ENCODE measurements at places on chromosomes 13 and 19.
A peak's percentile ranks its signal among the peaks of the same experiment; 100 is the strongest.

- DNase-seq, result peak; percentile 44
Observed at GRCh38 chr19:6161271-6161850, 25.9 kb downstream of the ACSBG2 start.

- no peak for DNase-seq
Observed at GRCh38 chr13:66378894-66379293, 851.2 kb downstream of the PCDH9 start.

- no peak for DNase-seq
Observed at GRCh38 chr19:39128516-39129079, 3.0 kb downstream of the PAK4 start.

DNA sequence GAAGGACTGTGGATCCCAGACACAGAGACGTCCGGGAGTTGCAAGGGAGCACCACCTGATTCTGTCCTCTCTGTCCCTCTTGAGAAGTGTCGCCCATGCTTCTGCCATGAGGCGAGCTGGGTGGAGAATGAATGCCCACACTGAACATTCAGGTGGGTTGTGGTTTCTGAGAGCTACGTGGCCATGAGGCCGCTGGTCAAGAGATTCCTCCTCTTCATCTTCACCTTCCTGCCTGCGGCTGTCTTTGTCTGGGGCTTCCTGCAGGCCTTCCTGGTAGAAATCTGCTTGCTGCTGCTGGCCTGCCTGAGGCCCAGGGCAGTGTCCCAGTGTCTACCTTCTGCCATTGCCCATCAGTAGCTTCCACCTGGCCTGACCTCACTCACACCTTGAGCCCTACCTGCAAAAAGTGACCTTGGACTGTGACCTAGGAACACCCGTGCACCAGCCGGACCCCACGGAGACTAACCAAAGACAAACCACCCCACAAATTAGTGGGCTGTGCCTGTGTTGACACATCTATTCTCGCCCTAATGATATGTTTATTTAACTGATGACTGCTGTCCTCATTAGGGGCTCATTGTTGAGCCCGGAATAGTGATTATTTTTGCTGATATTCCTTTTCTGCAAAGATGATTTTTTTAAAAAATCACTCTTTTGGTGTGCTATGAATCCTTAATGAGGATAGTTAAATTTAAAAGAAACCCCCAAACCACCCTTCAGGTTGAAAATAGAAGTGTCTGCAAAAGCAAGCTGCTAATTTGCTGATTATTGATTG is 38.7 kb upstream of the ZNF536 start:
- no peak for DNase-seq

DNA sequence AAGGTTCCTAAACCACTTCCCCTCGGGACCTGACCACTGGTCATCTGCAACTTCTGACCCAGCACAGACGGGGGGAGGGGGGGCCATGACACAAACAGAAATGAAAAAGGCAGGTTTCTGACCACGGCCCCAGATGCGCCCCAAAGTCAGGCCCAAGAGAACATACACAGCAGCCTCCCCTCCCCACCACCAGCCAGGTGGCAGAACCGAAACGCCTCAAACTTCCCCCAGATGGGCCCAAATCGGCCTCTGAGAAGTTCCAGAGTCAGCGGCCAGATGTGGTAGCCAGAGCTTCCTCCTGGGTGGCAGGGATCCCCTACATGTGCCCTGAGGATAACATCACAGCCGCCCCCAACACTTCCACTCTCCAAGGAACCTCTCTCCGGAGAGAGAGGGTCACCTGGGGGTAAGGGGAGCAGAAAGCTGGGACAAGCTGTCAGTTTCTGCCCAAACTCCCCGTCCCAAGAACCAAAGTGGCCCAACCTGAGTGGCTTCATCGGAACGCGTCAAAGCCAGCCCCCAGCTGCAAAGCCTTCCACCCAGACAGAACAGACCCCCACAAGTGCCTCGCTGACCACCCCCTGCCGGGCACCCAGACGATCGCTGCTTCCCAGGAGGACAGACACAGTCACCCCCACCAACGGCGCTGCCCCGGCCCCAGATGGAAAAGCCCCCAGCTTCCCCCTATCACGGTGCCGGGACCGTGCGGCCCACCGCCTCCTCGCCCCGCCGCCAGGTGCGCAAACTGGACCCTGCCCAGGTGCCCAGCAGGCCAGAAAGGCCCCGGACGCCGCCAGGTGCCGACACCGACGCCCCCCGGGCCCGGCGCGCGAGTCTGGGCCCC is 800 bp downstream of the ELL start:
- no peak for DNase-seq

- DNase-seq, result no peak
Observed at GRCh38 chr13:43720780-43721397, 65.9 kb downstream of the ENOX1 start.

- peak; percentile 91 for DNase-seq
Observed at GRCh38 chr19:18091217-18091608, 4.5 kb upstream of the IL12RB1 start.

GRCh38 chr19:41351339-41352245 is 2.1 kb downstream of the TGFB1 start:
- DNase-seq, result peak; percentile 71

DNA sequence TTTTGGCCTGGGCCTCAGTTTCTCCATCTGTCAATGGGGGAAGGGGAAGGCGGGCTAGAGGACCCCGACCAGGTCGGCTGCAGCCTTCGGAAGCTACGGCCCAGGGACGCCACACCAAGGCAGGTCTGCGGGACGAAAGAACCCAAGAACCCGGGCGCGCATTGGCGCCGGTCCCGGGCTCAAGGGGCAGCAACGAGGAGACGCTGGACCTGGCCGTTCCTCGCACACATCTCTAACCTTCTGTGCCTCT is 739 bp upstream of the ILF3 start:
- DNase-seq, result no peak

DNA sequence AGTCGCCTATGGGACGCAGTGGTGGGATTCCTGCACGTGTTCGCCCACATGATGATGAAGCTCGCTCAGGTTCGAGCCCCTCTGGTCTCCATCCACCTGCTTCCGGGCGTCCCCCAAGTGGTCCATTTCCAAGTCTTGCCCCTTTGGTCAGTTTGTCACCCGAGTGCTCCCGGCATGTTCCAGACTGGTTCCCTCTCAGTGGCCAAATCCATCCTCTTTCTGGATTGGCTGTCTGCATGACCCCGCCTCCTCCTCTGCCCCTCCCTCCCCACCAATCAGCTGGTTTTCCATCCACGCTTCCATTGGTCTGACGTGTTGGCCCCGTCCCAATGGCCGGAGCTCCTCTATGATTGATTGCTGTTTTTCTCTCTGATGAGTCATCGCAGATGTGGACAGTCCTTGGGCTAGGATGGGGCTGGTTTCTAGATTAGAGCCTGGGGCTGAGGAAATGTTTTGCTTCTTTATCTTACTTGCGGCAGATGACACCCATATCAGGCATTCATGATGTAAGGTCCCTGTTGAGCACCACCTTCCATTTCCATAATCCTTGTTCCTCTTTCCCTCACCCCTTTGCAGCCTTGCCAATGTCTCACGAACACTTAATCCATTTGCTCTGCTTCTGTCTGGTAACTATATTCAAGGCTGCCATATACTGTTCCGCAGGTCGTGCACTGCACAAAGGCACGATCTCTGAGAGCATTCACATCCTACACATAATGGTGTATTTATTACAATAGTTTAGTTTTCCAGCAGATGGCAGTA is 73.8 kb downstream of the MAP4K1 start:
- no peak for DNase-seq

DNA sequence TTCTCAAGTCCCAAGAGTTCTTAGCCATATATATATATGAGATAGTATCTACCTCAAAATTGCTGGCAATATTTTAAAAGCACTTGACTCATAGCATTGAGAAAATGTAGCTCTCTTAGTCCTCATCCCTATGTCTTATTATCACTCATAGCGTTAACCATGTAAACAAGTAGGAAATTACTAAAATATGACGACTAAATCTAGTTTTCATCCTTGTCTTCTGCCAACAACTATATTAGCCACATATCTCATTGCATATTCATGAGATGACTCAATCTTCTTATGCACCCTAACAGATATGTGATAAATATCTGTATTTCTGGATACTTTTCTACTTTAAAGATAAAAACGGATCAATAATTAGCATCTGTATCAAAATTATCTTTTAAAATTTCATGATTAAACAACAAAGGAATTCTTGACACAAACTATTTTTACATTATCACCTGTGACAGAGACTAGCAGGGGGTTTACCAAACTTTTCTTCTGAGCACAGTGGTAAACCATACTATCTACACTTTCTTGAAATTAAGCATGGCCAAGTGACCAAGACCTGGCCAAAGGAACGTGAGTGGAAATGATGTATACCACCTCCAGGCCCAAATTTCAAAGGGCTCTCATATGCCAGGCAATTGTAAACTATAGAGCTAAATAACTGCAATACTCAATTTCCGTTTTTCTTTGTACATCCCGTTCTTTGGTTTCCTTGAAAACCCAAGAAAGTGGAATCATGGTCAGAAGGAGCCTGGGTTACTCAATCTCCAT is 45.7 kb downstream of the ZC3H13 start:
- DNase-seq, result no peak

GRCh38 chr19:11872624-11873023 is 15.0 kb upstream of the ZNF69 start:
- DNase-seq, result no peak

- no peak for DNase-seq
Observed at GRCh38 chr13:92602560-92602959, 624.0 kb upstream of the GPC6 start.

GRCh38 chr19:15296841-15297415 is 35.4 kb downstream of the BRD4 start:
- no peak for DNase-seq

GRCh38 chr19:14770136-14770535 is 8.2 kb downstream of the ADGRE2 start:
- DNase-seq, result no peak

GRCh38 chr19:28619816-28620429 is 593.0 kb downstream of the UQCRFS1 start:
- DNase-seq, result no peak

DNA sequence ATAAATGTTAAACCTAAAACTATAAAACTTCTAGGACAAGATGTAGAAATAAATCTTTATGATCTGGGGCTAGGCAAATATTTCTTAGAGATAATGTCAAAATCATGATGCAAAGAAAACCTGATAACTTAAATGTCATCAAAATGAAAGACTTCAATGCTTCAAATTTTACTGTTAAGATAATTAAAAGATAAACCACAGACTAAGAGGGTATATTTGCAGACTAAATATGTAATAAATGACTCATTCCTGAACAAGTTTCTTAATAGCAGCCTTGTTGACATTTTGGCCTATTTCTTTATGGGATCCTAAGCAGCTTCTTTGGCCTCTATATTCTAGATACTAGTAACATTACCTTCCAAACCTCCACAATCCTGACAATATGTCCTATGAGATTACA is 2878.3 kb upstream of the PCDH20 start:
- no peak for DNase-seq

GRCh38 chr13:23792680-23793079 is 96.5 kb downstream of the MIPEP start:
- DNase-seq, result no peak

DNA sequence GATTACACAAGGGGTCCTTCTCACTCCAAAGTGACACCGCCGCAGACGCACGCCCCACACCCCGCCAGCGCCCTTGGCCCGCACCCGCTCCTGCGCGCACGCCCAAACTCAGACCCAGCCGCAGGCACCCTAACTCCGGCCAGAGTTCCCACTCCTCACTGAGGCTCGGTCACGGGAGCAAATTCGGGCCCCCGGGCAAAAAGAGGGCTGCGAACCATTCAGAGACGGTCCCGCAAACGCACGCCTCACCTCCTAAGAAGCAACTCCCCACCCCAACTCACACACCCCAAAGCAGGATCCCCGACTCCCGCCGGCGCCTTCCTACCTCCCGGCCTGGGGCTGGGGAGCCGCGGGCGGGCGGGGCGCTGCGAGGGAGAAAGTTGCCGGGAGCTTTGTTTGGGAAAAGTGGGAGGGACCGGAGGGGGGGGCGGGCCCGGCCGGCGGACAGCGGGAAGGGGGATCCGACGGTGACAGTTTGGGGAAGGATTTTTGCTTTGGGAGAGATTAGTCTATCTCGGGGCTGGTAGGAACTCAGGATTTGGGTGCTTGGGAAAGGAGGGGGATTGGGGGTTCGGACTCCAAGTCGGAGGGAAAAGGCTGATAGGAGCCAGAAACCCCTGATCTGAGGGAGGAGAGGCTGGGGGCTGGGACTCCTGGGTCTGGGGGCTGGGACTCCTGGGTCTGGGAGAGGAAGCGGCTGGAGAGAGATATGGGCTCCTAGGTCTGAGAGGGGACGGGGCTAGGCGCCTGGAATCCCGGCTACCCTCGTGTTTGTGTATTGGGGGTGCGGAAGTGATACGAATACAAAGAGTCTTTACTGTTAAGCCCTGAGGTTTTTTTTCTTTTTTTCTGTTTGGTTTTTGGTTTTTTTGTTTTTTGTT is at the start of gene TEAD2:
Gene TEAD2, minus strand, starts transcription at position 369 of the 881 bp plus-strand sequence. CDS start 2,341 bp downstream, outside the sequence.
- no peak for DNase-seq

GRCh38 chr13:27504128-27504867 is 53.9 kb upstream of the MTIF3 start:
- no peak for DNase-seq

GRCh38 chr19:1630012-1630411 is 22.4 kb downstream of the TCF3 start:
- no peak for DNase-seq

DNA sequence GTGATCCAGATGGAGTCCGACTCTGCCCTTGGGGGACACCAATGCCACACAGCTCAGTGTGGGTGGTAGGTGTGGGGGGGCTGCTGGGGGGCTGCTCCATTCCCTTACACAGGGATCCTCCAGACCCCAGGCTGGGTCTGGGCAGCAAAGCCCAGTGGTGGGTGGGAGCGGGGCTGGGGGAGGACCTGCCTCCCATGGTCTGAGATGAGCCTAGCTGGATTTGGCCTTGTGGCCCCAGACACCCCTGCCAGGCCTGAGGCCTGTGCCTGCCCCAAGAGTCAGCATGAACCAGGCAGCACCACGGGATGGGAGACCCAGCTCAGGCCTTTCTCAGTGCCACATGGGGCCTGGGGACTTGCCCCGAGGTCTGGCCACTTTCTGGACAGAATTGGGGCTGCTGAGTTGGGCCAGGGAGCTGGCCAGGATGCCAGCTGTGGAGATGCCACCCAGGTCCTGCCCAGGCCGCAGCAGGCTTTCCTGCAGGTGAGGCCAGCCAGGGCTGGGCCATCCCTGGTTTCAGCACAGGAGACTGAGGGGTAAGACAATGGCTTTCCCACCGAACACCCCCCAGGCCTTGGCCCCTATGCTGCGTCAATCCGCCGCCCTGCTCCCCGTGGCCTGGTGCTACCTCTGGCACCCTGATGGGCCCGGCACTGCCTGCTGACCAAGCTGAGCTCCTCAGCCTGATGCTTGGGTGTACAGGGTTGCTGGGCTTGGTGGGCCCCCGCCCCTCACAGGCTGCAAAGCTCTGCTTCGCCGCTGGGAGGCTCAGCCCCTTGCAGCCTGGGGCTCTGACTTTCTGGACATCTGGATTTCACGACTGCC is 24.2 kb downstream of the CEBPG start:
- no peak for DNase-seq

DNA sequence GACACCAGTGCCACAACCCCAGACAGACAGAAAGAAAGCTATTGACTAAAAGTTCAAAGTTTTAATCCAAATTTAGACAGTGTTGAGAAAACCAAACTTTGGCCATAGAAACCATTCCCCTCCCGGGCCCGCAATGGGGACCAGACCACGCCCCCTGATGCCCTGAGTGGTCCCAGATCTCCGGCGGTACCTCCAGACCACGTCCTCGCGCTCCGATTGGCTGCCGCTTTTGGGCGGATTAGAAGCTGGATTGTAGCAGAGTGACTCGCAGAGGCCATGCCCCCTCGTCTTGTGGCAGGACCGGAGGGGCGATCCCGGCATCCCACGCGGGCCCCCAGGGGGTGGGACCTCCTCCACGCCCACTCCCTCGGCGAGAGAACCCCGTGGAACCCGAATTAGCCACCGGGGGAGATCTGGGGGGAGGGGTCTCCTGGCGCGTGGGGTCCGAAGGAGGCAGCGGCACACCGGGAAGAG is 797 bp upstream of the HSD17B14 start:
- peak; percentile 90 for DNase-seq

Data from stimulated activated CD8-positive, alpha-beta memory T cell treated with anti-CD3 and anti-CD28 coated beads, Interleukin-7, amount 100 ng/mL, for 48 hours (primary cell).